ENCODE measurements at places on chromosomes 2 and 18. TPM values are rescaled to one million over a fixed set of nuclear protein-coding genes. Genes with fewer than 3 reads are reported as not detected.

- DNase-seq: no peak
Measured at GRCh38 chr2:240998995-240999791, 775 bp downstream of the SNED1 start.

DNA sequence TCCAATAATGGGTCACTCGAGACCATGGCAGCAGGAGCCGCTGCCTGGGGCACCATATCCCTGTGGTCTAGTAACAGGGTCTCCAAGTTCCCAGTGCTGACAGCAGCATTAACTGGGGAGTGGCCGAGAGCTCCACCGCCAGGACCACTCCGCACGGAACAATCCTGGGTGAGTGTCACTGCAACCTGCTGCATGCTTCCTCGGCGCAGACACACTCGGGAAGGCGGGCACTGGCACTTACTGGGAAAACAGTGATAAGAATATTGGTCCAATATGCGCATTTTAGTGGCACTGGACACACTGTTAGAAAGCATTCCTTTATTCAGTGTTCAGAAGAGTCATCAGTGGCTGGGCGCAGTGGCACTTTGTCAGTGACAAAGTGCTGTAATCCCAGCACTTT, 29.7 kb downstream of the FAM228A start:
- DNase-seq: no peak

DNA sequence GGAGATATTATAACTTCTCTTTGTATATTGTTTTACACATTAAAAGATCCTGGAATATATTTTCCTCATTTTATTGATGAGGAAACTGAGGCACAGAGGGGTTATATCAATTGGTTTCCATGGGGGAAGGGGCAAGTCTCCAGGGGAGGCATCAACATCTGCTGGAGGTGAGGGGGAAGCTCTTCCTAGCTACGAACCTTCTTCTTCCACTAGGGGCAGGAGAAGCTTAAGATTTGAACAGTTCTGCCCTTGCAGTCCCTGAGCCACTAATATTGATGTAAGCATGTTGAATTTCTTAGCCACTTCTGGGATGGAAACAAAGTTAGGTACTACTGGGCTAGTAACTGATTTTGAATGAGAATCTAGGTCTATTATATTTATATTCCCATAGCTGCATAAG, 140.1 kb upstream of the AQP4 start:
- peak; percentile 63 for DNase-seq

- DNase-seq: no peak
Measured at GRCh38 chr18:59301929-59302328, 16.5 kb downstream of the CPLX4 start.

- no peak for DNase-seq
Measured at GRCh38 chr18:79945118-79946042, 6.1 kb downstream of the SLC66A2 start.

DNA sequence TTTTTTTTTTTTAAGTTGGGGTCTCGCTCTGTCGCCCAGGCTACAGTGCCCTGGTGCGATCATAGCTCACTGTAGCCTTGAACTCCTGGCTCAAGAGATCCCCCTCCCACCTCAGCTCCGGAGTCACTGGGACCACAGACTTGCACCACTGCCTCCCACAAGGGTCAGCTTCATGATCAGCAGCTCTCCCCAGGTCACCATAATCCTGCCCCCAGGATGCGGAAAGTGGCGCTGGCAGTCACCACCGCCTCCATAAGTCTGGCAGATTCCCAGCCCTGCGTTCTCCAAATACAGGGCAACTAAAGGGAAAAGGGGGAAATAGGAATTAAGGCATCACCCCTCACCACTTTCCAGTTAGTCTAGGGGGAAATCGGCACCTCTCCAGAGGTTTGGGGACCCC, 5.2 kb upstream of the ARID5A start:
- DNase-seq: no peak

DNA sequence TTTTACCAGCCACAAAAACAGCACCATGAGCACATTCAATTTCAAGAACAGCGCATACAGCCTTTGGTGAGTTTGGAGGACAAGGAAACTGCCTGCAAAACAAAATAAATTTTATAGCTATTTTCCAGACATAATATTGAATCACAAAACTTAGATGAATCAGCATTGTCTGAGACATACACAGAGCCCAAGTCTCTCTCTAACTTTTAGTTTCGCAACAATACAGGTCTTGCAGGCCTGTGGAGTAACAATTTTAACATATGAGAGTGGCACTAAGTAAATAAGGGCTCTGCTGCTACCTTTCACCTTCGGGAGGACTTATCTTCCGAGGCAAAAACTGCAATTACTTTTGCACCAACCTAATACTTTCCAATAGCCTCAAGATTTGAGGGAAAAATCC, 56.1 kb upstream of the PEX13 start:
- no peak for DNase-seq

DNA sequence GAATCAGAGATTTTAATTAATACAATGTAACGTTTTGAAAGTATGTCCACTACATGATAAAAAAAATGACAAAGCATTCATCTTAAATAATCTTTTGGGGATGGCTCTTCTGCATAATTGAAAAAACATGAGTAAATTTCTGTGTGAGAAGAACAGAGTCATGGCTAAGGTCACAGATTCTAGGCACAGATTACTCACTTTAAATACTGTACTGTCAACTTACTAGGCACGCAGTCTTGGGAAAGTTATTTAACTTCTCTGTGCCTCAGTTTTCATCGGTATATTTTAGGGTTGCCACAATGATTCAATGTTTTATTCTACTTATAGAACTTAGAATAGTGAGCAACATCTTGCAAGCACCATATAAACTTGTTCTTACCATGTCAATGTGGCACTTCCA, 49.2 kb downstream of the TMEFF2 start:
- no peak for DNase-seq

DNA sequence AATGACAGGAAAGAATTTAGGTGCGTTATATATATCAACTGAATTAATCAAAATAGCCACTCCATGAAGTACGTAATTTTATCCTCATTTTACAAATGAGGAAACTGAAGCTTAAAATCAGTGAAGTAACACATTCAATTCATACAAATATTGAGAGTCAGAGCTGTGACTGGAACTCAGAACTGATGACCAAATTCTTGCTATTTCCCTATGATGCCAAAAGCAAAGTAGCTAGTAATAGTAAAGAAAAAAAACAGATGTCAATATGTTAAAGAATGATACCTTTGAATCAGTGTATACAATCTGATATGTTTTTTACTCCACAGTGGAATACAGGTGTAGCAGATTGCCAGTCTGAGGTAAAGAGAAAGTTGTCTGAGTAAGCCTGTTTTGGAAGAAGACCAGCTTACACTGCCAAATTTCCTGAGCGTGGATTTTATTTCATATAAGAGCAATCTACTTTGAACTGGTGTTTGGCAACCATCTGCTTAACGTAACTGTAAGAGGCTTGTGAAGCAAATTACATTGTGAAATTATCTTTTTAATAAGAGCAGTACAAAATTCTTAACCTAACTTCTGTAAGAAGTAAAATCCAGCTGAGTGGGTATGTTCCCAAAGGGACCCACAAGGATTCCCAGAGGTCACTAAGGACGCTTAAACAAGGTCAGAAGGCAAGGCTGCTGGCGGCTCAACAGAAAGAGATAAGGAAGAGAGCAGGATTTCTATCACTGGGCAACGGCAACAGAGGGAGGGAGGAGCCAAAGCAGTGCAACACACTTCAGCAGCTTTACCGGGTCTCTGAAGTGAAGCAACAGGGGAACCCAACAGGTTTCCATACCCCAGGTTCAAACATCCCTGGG, 85.6 kb downstream of the IKZF2 start:
- no peak for DNase-seq

DNA sequence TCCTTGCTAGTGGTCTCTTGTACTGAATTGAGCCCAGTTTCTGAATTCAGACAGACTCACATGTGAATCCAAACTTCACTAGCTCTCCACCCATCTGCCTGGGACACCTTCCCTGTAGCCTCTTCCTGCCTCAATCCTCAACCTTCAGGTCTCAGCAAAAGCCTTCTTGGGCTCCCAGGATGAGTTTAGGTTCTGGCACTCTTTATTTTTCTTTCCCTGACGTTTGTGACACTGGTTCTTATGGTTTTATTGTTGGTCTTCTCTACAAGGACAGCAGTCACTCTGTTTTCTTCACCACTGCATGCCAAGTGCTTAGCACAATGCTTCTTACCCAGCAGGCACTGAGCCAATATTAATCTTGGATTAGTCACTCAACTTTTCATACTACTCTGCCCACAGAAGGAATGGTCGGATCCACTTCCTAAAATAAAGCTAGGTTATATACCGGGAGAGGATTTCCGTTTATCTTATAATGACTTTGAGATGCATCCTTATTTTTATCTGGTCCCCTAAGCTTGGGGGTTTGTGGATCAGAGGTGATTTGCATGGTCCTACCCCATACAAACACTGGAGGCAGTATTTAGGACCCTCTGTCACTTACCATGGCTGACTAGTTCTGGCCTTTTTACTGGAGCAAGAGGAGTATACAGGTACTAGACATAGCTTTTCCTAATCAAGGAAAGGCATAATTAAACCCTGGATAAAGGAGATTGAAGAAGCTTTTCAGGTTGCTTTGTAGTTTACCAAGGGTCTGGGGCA, 186.3 kb downstream of the MYCN start:
- no peak for DNase-seq

- DNase-seq: no peak
Measured at GRCh38 chr2:157631861-157632260, 3.2 kb upstream of the ACVR1C start.

DNA sequence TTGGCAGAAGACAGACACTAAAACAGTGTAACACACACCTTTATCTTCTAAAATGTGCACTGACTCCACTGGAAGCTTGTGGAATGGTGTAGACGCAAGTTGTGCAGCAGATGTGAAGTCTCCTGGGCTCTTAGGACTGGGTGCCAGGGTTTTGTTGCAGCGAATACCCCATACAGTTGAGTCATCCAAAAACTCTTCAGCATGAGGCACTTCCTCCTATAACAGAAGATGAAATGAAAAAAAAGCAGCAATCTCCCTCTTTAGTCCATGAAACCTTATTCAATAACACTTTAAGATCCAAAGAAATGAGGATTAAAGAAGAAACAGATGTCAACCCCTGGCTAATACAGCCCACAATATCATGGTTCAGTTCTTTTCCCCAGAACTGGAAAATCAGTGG, 22.2 kb downstream of the BUB1 start:
- DNase-seq: no peak

DNA sequence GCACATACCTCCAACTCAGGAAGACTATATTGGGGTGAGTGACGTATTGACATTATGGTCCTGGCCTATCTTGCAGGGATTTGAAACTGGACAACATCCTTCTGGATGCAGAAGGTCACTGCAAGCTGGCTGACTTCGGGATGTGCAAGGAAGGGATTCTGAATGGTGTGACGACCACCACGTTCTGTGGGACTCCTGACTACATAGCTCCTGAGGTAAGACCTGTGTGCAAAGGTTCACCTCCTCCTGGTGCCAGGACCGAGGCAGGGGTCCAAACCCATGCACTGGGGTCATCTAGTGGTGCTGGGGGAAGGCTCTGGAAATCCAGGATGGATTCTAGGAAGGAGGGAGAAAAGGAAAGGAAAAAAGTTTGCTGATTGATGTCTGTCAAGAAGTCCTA, 152.2 kb upstream of the EPAS1 start:
- DNase-seq: no peak

DNA sequence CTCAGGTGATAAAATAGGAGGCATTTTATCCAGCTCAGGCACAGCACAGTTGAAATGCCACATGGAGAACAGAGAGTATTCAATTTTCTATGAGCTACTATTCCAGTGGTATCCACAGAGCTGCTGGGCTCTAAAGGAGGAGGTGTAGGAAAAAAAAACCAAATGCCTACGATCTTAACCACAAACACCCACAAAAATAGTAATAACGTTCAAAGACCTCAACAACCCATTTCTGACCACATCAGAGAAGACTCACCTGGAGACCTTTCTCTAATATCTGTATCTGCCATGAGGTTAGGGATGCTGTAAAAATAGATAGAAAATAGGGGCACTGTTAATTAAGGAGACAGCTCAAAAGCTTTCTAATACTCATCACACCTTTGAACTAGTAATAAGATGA, 294.6 kb upstream of the PARD3B start:
- no peak for DNase-seq

DNA sequence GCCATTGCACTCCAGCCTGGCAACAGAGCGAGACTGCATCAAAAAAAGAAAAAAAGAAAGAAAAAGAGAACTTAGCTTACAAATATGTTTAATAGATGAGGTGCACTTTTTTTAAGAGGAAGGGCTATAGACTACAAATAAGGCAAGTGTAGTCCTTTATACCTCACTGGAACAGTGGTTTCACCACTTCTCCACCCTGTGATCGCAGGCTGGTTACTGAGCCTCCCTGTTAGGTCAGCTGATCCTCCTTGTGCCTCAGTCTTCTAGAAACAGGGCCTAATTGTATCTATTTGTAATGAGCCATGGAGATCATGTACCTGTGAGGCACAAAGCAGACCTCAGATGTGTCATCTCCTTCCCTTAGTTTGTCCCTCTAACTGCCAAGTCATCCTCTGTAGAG, 4.5 kb downstream of the CXCR2 start:
- no peak for DNase-seq

- no peak for DNase-seq
Measured at GRCh38 chr2:68195096-68195495, 37.4 kb downstream of the PNO1 start.

- no peak for DNase-seq
Measured at GRCh38 chr2:60525899-60526298, 27.6 kb downstream of the BCL11A start.

DNA sequence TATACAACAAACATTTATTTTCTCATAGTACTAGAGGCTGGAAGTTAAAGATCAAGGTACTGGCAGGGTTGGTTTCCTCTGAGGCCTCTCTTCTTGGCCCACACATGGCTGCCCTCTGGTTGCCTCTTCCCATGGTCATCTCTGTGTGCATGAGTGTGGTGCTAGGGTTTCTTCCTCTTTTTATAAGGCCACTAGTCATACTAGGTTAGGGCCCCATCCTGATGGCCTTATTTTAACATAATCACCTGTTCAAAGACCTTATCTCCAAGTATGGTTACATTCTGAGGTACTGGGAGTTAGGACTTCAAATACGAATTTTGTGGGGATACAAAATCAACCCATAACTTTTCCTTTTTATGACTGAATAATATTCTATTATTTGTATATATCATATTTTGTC, 4.8 kb upstream of the RIOK3 start:
- no peak for DNase-seq

The SLC16A14 gene
- total RNA-seq: 0.29 TPM

The KHK gene
- total RNA-seq: 3.5 TPM

The PIEZO2 gene
- not detected for total RNA-seq

The SCYGR4 gene
- not detected for total RNA-seq

The MEP1B gene
- total RNA-seq: not detected

The DSG1 gene
- total RNA-seq: 16.2 TPM

The SEMA4F gene
- 2.7 TPM for total RNA-seq

The SLC14A1 gene
- not detected for total RNA-seq

The ALK gene
- not detected for total RNA-seq

The CFLAR gene
- 63.5 TPM for total RNA-seq

The ING5 gene
- 34.4 TPM for total RNA-seq

The GPR45 gene
- not detected for total RNA-seq

The CYP27C1 gene
- total RNA-seq: not detected

The DUSP2 gene
- 25.1 TPM for total RNA-seq

The TRAPPC8 gene
- 93.1 TPM for total RNA-seq

The XPO1 gene
- total RNA-seq: 251 TPM

The FEV gene
- total RNA-seq: not detected

The ALPI gene
- total RNA-seq: not detected

Data from Karpas-422 (cell line).